ENCODE measurements at places on chromosomes 6 and 20.

DNA sequence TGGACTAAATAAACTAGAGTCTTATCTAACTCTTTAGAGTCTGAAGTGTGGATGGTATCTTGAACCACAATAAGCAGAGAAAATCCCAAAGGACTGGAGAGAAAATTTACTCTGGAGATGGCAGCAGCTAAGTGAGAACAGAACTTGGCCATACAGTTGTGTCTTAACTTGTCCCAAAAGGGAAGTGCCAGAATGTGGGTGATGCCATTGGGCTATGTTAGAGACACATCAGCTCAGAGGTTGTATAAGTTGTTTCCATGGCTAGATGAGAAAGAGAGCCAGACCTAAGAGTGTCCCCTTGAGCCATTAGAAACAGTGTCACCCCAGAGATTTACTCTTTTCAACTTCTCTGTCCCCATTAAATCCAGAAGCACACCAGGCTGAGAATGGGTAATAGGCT, 36.2 kb downstream of the FOXO3 start:
- DNase-seq, result no peak

- DNase-seq, result no peak
Observed at GRCh38 chr6:35491558-35492257, 5.2 kb downstream of the TEAD3 start.

DNA sequence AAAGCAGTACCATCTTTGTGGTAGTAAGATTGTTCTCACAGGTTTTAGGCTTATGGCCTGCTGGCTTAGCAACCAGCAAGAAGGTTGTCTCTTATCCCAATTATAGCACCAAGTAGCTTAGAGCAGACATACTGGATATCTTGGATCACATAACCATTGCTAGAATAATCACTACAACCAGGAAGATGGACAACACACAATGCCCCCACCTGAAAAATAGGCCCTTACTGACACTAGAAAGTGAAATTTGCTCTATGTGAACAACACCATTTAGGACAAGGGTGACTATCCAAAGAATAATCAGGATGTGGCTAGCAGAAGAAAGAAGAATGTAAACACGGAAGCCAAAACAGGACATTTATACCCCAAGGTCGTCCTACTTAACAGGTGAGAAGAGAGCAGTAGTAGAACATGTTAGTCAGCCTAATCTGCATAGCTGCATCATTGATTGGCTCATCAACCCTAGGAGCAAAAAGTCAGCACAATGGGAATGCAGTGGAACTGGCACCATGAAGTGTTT, 172.7 kb upstream of the MARCKS start:
- DNase-seq, result no peak

DNA sequence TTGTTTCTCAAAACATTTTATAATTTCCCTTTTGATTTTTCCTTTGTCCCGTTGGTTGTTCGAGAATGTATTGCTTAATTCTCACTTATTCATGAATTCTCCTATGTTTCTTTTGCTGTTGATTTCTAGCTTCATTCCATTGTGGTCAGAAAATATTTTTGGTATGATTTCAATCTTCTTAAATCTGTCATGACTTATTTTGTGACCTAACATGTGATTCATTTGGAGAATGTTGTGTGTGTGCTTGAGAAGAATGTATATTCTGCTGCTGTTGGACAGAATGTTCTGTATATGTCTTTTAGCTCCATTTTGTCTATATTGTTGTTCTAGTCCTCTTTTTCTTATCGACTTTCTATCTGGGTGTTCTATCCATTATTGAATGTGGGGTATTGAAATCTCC, 286.2 kb upstream of the RNF217 start:
- no peak for DNase-seq

GRCh38 chr20:52746770-52747169, 225.4 kb upstream of the TSHZ2 start:
- no peak for DNase-seq

GRCh38 chr6:131654326-131654725, 17.2 kb downstream of the ENPP3 start:
- DNase-seq, result no peak
